CMK (cell line): ENCODE measurements at places on chromosomes 2 and 18.

- DNase-seq: no peak
Observed at GRCh38 chr2:134336352-134336751, 82.5 kb downstream of the MGAT5 start.

- DNase-seq: no peak
Observed at GRCh38 chr2:48430528-48431094, 99.3 kb upstream of the STON1 start.

DNA sequence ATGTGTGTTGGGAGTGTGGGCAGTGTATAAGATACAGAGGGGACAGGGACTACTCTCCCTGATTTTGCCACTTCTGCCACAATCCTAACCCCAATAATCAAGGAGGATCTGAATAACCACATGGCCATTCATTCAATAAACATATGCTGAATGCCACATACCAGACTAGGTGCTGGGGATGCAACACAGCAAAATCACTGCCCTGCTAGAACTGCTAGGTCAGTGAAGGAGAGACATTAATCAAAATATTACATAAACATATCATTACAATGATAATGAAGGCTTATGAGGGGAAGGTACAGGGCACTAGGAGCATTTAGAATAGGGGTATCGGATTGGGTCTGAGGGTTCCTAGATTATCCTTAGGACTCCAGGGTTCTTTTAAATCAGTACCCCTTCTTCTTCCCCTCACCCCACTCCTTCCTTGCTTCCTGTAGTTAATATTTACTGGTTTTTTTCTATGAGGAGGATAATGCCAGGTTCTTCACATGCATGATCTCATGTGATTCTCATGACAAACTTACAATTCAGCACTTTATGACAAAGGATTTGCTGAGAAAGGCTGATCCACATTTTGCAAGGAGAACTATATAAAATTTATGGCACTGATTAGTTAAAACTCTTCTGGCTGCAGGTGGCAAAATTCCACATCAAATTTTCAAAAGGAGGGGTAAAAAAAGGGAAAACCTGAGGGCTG lies 56.4 kb upstream of the PCBP1 start:
- DNase-seq: no peak

- DNase-seq: no peak
Observed at GRCh38 chr2:15299904-15300520, 261.1 kb downstream of the NBAS start.

DNA sequence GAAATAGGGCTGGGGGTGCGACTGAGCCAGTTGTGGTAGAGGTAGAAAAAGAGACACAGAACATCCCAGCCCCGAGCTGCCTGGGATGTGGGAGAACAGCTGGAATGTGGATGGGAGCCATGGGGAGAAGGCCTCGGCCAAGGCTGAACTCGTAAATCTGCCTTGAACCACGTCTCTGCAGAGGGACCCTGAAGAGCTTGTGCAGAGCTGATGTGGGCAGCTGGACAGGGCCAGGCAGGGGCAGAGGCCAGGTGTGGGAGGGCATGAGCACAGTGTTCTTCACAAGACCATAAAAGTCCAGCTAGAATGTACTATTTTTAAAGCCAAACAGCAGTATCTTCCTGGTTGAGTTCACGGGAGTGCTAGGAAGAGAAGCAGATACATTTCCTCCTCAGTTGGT lies 5.7 kb downstream of the TCF23 start:
- DNase-seq: no peak

- DNase-seq: no peak
Observed at GRCh38 chr2:66840321-66841002, 405.5 kb downstream of the MEIS1 start.

DNA sequence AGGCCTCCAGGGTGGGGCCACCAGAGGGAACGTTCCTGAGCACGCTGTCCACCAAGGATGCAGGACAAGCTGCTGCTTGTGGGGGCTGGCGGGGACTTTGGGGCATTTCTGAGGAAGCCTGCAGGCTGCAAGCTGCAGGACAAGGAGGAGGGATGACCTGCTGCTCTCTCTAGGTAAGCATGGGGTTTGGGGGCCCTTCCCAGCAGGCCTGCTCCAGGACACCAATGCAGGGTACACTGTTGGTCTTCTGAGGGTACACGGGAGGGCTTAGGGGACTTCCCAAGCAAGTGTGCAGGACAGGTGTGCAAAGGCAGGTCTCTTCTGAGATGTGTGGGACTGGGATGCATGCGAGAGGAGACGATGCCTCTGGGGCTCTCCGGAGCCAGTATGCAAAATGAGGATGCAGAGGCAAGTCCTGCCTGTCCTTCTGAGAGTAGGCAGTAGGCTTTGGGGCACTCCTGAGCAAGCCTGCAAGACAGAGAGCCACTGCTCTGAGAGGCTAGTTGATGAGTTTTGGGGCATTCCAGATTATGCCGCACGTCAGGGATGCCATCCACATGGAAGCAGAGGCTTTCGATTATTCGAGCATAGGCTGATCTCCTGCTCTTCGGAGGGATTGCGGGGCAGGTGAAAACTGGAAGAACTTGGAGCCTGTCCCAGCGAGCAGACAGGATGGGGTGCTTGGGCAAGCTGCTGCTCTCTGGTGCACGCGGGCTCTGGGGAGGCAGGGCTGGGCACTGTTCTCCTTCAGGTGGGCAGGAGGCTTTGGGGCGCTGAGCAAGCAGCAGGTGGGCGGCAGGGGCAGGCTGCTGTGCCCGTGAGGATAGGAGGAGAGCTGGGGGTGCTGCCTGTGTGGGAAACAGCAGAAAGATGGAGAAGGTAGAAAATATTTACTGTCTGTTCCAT lies 44.6 kb downstream of the CNGA3 start:
- no peak for DNase-seq

GRCh38 chr2:20539133-20539719 lies 92.4 kb downstream of the RHOB start:
- no peak for DNase-seq

- DNase-seq: no peak
Observed at GRCh38 chr2:3035385-3036050, 342.1 kb downstream of the EIPR1 start.

GRCh38 chr2:198873503-198874471 lies 584.0 kb downstream of the SATB2 start:
- DNase-seq: no peak

DNA sequence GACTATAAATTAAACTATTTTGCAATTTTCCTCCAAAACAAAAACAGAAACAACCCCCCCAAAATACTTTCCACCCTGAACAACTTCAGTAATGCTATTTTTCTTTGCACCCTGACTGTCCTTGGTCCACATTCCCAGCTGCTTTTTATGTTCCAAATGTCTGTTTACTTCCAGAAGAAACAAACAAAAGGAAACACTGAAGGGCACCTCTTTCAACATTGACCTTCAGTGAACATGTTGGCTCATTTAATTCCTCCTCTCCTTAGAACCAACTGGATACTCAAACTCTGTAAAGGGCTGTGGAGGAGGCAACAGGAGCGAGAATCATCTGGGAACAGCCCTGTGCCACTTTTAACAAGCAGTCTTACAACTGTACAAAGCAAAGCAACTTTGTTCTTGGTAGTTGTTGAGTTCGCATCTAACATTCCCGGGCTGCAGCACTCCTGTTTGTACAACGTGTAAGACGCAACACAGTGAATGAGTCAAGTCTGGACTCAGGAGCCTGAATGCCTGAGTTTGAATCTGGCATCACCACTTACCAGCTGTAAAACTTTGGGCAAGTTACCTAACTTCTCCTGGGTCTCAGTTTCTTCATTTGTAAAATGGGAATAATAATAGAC lies 111.4 kb upstream of the GATA6 start:
- DNase-seq: no peak

GRCh38 chr2:26300234-26300925 lies 45.6 kb upstream of the SELENOI start:
- no peak for DNase-seq

- no peak for DNase-seq
Observed at GRCh38 chr2:48589170-48589767, 28.4 kb upstream of the GTF2A1L start.

DNA sequence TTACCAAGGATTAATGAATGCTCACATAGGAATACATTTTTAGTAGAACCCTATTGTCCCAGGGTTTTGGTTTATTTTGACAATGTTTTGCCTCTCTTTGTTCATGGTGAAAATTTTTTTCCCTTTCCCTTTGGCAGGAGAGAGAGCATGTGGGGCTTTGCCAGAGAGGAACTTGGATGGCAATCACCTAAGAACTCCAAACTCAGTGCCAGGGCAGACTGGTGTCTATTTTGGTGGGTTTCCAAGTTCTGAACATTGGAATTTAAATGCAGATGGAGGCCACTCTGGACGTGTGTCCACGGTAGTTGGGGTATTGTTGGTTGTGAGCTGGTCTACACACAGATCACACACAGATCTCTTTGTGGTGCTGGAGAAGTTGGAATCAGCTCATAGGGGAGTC lies 2091.1 kb upstream of the PIK3C3 start:
- no peak for DNase-seq

GRCh38 chr2:56474412-56475158 lies 290.8 kb downstream of the CCDC85A start:
- DNase-seq: no peak

DNA sequence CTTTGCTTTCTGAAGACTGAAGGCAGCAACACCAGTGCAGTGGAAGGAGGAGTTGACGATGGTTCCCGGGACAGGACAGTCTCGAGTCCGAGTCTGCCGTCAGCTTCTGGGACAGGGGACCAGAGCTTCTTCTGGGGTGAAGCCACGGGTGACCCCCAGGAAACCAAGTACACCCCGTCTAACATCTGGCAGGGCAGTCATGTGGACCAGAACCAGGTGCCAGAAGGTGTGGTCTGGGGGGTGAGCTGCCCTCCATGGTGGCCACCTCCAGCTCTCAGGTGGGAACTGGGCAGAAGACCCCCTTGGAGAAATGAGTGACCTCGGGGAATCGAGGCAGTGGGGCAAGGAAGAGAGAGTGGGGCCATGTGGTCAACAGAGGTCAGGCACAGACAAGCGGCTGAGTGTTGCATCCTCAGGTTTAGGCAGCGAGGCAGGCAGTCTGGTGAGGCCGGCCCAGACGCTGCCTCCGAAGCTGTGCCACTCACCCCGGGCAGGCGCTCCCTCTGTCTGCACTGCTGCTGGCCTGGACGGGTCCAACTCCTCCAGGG lies 204.3 kb downstream of the HDAC4 start:
- no peak for DNase-seq

DNA sequence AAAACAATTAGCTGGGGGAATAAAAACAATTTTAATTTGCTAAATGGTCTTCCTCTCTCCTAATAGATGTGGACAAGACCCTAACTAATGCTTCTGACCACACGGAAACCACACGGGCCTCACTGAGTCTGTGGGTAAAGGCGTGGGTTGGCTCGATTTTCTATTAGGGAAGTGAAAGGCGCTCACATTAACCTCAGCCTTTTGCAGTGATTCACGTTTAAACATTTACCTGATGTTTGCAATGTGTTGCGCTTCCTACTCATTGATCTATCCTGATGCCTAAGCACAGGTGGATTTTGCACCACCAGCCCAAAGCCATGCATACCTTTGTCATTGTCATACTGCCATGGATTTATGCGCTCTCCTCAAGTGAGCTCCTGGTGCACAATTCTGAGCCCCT lies 35.6 kb upstream of the NRP2 start:
- no peak for DNase-seq

GRCh38 chr2:42359304-42359964 lies 1.6 kb downstream of the COX7A2L start:
- DNase-seq: no peak

DNA sequence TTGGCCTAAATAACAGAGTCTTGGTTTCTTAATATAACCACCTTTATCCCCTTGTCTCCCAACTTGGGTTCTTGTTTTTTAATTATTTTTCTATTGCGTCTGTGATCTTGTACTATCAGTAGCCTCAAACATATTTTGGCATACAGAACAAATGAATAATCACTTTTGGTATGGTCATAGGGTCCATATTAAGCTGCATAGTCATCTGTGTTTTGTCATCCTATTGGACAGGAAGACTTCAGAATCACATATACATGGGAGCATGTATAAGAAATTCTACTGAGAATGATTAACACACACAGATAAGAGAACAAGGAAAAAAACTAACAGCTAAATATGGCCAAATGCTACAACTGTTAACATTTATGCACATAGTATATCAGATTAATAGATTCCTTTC lies 126.0 kb downstream of the MEP1B start:
- DNase-seq: no peak

DNA sequence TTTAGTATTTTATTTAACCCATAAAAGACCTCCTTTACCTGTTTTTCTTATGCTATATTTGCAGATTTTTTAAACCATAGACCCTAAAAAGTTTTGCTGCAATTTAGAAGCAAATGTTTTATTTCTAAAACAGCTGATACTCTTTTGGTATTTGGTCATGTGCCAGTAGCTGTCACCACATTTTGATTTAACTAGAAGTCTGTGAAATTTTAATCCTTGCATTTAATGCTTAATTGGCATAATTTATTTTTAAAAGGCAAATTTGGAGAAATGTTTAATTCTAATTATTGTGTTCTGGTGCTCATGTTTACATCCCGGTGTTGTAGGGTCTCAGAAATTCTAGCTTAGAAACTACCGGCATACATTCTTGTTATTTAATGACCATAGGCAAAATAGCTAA lies 111.8 kb downstream of the TTC27 start:
- DNase-seq: no peak

GRCh38 chr18:36756242-36756641 lies 72.6 kb downstream of the TPGS2 start:
- DNase-seq: no peak

GRCh38 chr2:108577099-108577498 lies 42.8 kb downstream of the LIMS1 start:
- no peak for DNase-seq

GRCh38 chr2:10286216-10287037 lies 16.3 kb upstream of the HPCAL1 start:
- no peak for DNase-seq

DNA sequence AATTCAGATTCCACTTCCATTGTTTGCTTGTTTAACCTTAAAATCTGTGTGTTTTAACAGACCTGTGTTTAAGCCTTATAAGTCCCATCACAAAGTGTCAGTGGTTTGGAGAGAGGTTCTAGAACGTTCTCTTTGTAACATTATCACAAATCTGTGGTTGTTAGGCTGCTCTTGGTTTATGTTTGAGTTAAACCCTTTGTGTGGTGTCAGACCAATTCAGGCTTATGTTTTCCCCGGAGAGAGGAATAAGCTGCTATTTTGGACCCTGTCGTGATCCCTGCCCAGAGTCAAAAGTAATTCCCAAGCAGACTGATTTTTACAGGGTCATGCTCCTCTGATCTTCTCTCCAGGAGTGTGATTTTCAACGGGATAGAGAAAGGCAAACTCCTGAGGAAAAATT lies 43.8 kb upstream of the LTBP1 start:
- no peak for DNase-seq

- DNase-seq: peak; percentile 29
Observed at GRCh38 chr2:217160978-217161973, 301.4 kb upstream of the TNP1 start.

DNA sequence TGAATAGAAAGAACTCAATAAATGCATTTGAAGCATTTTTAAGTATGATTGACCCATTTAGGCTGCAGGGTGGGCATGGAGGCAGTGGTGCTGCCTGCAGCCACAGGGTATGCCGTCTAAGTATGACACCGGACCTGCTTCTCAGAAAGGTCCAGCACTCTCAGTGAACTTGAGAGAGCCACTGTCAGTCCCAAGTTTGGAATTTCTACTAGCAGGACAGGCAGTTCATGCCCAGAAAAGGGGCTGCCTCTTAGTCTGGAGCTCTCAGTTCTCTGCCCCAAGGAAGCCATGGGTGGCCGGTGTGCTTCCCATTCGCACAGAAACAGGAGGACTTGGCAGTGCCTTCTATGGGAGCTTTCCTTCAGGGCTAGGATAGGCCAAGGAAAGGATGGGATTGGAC lies 24.0 kb upstream of the MYCN start:
- no peak for DNase-seq
